NCI-H1417 treated with DMSO at 0.1 percent for 48 hours (cell line): ENCODE measurements at places on chromosomes 4 and X.

DNA sequence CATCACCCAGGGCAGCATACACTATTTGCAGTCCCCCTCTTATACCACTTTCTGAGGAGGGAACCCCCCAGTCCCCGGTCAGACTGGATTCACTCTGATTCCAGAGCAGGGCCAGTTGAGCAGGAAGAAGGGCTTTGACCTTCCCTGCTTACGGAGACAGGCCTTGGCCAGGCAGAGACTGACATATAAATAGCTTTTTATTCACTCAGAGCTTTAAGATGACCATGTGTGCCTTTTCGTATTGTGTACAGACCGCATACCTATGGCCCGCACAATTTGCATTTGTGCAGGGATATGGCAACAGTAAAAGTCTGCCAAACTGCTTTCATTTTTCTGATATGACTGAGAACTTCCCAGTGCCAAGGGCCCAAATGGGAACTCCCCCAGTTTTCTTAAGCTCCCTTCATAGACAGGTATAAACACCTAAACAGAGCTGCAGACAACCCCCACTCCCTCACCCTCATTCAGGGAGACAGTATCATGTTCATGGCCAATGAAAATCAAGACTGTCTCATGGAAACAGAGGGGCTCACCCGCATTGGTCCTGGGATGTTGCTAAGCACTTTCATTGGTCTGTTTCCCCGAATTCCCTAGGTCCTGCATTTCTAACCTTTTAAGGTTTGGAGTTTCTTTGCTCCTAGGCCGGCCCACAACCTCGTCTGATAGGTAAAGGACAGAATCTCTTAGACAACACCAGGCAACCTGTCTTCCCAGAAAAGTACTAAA is 86.0 kb downstream of the RTL5 start:
- DNase-seq: no peak

DNA sequence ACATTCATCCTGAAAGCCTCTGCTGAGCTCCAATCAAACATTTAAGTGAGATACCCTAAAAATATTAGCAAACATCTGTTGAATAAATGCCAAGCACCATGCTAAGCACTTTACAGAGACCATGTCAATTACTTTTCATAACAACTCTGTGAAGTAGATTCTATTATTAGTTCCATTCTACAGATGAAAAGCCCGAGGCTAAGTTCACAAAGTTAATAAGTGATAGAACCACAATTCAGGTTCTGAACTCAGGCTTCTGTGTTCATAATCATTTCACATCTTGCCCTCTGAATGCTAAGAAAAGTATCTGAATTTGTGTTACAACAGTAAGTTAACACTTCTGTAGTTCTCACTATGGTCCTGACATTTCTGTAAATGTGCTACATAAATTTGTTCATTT is 27.4 kb downstream of the SEL1L3 start:
- DNase-seq: no peak

DNA sequence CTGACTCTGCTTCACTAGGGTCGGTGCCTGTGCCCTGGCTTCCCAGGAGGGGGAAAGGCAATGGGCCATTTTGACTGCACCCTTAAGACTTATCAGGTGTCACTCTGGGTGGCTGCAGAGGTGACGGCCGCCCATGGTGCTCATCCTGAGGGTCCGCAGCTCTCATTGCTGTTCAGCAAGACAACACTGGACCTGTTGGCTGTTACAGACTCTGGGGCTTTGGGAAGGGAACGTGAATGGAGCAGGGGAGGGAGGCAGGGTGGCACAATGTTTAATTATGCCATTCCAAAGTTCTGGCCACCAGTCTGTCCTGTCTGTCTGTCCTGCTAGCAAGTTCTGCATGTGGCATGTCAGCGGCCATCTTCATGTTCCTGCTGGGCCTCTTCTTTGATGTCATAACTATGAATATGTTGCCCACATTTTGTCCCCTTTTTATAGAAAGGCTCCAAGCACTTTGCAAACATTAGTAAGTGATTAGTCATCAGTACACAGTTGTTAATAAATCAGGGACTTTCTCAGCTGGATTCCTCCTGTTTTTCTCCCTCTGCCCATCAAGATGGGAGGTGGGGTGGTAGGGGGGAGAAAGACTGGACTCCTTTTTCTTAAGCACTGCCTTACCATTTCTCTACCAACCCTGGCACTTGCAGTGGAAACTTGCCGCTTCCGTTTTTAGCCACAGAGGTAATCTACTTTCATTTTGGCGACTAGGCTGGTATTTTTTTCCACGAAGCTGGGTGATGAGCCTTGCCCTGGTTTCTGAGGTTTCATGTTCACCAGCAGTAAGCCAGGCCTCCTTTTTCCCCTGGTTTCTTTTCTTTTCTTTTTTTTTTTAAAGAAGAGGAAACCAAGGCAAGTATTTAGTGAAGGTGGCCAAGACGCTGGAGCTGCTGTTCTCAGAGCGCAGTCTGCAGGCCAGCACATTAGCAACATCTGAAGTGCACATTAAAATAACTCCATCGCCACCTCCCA is 88.6 kb upstream of the TRIM2 start:
- no peak for DNase-seq

DNA sequence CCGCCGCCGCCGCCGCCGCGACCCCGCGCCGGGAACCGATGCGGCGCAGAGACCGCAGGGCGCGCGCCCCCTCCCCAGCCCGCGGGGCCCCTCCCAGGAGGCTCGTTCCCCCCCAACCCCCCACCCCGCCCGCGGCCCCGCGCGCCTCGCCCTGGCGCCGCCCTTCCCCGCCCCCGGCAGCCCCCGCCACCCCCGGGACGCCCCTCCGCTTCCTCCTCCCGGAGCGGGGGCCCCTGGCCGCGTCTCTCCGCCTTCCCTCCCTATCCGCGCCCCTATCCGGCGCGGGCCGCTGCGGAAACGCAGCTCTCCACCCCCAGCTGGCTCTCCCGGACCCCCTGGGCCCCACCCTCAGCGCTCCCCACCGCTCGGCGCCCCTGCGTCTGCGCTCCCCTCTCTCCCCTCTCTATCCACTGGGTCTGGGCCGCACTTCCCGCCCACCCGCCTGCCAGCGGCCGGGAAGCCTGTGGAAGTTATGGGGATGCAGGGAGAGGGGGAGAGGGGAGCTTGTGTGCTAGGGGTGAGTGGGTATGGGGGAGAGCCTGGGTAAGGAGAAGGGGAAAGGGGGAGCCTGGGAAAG is at the start of gene TMEM271:
TMEM271 (minus strand) TSS at position 51 of the 577 bp plus-strand sequence. CDS start 233 bp downstream, outside the sequence.
- DNase-seq: no peak

DNA sequence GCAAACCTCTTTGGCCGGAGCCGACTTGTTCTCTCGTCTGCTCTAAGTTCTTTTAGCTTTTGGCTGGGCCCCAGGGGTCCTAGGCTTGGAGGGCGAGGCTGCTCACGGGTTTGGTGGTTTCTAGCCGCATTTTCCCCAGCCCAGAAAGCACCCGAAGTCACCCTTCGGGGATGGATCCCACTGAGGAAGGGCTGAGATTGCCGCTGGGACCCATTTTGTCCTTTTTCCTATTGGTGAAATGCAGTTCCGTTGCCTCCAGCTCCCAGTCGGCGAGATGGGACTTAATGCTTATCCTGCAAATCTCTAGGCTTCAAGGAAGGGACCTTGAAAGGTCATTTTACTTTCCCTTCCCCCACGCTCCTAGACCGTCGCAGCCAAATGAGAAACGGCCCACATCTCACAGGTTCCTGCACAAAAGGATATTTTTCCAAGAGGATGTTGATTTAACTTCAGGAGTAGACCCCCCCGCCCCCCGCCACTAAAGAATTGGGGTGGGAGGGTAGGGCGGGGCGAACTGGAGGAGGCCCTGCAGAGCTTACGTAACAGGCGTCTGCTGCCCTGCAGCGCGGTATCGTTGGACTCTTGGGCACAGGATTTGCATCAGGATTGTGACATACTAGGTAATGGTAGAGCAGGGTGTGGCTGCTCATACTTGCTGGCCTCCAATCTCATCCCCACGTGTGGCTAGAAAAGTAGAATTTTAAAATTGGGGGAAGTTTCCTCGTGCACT is 564 bp downstream of the PGK1 start:
- no peak for DNase-seq

GRCh38 chr4:89572224-89572858 is 264.6 kb downstream of the SNCA start:
- DNase-seq: peak; percentile 42

DNA sequence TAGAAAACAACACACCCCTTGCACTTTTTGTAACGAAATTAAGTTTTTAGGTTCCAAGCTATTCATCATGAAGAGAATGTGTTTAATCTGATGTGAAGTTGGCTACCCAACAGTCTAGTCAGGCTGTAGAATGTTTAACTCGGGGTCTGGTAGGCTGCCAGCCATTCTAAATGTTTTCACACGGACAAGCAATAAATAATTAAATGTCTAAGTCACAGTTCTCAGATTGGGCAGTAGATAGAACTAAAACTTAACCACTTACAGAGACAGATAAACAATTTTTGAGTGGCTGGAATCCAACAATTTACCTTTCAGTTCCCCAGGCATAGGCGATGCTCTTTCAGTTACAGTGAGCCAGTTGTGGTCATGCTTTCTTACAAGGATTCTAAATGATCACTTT is 66.5 kb downstream of the CHIC2 start:
- no peak for DNase-seq

GRCh38 chr4:63493265-63493664 is 916.0 kb downstream of the TECRL start:
- DNase-seq: no peak

DNA sequence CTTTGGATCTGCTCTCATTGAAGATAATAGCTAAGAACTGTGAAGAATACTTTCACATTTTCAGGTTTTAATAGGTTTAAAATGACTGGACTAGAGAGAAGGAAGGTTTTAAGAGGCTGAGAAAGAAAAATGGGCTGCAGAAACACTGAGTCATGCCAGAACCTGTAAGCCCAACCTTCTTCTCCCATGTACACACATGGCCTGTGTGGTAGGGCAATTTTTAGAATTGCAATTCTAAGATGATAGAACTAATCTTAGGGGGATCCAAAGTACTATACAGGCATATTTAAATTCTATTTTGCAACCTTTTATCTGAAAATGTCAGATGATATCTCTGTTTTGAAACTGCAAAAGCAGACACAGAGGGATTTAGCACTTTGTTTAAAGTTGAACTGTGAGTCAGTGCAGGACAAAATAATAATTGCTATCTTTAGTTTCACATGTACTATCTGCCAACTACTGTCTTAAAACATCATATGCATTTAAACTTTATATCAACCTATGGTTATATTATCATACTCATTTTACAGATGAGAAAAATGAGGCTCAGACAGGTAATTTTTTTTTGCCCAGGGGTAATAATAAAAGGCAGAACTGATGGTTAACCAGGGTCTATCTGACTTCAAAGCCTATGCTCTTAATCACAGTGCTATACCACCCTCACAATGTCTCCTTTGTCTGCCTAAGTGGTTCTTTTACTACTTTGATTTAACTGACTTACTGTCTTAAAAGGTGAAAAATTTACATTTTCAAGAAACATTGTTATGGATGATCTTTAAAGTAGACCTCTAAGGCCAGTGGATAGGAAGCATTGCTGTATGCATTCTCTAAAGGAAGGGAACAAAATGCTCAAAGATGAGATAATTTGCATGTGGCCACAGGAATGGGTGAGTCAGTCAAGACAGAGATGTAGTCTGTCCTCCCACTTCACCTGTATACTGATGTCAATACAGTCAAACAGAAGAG is 4.3 kb downstream of the TMPRSS11E start:
- DNase-seq: no peak

GRCh38 chrX:47278691-47279090 is 45.9 kb downstream of the USP11 start:
- DNase-seq: no peak

DNA sequence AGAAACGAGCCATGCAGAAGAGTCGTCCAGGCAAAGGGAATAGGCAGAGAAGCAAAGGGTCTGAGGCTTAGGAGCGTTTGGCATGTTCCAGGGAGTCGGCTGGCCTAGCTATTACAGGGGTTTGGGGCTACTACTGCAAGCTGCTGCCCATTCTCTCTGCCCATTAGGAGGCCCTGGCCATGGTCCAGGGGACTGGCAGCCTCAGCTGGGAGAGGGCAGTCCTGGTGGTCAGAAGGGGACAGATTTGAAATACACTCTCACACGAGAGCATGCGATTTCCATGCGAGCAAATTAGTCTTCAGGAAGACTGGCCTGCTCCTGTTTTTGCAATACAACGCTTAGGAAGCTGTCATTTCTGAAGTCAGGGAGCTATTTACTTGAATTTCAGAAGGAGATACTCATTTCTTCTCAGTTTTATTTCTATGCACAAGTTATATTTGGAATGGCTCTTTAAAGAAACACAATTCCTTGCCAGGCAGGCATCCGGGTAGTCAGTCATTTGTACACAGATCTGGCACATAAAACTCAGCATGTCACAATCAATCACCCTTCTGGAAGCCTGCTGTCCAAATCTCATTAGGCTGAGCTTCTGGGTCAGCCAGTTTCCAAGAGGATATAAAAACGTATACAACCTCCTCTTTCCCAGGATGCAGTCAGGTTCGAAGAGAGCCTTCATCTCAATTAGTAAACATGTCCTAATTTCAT is 27.0 kb downstream of the PROM1 start:
- peak; percentile 29 for DNase-seq

DNA sequence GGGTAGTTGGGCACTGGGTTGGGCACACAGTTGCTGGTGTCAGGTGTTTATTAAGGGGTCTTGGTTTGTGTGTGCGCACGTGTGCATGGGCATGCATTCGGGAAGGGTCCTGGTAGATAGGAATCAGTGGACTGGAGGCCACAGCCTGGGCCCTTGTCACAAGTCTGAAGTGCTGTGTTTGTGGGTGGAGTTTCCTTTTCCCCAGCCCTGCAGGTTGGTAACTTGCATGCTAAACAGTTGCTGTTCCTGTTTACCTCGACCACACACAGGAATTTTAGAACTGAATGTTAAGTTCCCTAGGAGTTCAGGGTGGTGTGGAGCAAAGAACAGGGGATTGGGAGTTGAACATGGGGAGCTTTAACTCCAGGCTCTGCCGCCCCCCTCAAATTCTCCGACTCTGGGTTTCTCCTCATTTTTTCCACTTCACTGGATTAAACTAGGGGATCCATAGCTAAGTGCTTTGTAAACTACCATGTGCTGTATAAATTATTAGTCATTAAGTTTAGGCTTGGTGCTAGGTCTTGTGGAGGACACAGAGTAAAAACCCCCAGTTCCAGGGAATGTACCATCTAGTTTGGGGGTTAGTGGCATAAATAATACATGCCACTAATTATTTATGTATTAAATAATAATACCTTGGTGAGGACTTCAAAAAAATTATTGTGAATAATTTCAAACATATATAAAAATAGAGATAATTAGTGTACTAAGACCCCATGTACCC is 49.0 kb downstream of the STARD8 start:
- DNase-seq: no peak

- no peak for DNase-seq
These were observed 31.5 kb upstream of the ARAF start for GRCh38 chrX:47529548-47529947.

- no peak for DNase-seq
These were observed 82.5 kb downstream of the AMELX start for GRCh38 chrX:11375614-11376119.

DNA sequence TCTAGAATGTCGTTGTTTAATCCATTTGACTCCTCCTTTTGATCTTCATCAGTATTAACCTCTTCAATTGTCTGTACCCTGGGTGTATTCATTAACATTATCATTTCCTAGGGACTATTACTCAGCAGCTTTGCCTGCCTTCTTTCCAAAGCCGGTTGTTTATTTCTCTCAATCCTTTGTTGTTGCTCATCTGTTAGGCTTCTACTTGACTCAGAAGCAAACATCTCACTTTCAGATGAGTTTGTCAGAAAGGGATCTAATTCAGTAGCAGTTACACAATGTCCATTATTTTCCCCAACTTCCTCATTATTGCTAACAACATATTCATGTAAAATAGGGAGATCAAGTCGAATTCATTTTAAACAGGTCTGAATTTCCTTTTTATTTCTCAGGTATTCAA is 22.1 kb upstream of the HSD17B10 start:
- DNase-seq: no peak
